ENCODE measurements at places on chromosomes 5 and 9. TPM values are rescaled to one million over a fixed set of nuclear protein-coding genes. Genes with fewer than 3 reads are reported as not detected.

- no peak for DNase-seq
Measured at GRCh38 chr5:57280853-57281252, 107.0 kb downstream of the GPBP1 start.

DNA sequence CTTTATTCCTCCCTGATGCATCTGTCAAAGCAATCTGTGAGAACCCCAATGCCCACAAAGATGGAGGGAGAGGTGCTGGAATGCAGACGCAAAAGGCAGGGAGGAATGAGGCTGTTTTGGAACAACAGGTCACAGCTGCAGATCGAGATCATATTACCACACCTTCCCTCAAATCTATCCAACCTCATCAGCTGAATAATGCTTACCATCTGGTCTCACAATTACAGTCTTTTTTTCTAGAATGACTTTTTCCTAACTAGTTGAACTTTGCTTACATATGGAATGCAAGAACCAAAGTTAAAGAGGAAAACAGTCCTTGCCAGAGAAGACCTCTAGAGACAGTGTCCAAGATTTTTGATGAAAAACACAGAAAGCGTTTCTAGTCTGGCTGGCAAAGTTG lies 158.1 kb downstream of the LPAR1 start:
- no peak for DNase-seq

DNA sequence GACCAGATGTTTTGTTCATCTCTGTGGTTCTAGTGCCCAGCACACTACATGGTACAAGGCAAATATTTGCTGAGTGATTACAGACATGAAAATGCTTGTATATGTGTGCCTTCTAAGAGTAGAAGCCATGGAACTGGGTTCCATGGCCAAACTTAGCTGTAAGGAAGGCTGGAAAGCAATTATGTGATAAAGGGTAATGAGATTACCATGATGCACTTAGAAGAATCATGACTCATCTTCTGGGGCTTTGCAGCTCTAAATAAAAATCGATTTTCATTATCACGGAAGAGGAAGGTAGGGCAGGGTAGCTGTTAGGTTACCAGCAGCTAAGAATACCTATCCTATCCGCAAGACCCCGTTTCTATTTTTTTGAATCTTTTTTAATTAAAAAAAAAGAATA lies 28.0 kb downstream of the RFK start:
- DNase-seq: no peak

DNA sequence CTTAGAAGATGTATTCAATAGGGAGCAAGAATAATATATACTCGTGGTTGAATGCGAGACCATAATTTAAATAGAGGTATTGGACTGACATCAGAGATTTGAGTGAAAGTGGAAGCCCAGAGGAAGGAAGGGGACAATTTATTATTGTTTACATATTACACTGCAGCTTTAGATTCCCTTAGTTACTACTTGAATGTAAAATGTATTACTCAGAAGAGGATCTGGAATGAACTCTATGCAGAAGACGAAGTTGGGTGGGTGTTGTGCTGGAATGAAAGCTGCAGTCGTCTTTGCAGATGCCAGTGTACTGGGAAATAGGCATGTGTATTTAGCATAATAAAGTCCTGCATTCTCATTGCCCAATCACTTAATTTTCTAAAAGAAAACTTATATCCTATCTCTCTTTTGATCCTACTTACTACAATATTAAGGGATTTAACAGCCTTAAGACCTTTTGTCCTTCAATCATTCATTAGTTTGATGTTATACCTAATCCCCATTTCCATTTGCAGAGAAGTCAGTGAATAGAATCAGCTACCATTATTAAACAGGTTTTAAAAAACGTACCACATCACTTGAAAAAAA lies 570.7 kb upstream of the WWC1 start:
- DNase-seq: no peak

DNA sequence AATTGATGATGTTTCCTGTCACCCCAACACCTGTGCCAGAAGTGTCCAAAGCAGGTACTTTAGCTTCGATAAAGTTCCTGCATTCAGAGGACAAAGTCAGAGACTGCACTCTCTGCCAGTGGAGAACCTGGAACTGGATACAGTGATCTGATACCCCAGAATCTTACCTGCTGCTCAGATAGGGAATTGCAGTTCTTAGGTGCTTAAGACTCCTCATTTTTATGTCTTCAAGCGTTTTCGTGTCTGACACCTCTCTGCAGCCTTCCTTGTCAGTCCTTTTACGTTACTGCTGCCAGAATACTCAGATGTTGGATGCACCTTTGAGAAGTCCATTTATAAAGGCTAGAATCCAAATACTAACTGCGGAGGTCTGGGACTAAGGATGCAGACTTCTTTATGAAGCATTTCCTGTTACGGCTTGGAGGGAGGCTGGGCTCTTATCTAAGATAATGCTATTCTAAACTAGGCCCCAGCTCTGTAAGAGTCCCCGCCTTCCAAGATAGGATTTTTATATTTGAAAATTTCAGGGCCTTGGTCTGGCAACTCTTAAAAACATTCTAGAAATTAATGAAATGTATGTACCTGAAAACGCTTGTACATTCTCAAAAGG lies 1.9 kb downstream of the ISOC1 start:
- DNase-seq: no peak

DNA sequence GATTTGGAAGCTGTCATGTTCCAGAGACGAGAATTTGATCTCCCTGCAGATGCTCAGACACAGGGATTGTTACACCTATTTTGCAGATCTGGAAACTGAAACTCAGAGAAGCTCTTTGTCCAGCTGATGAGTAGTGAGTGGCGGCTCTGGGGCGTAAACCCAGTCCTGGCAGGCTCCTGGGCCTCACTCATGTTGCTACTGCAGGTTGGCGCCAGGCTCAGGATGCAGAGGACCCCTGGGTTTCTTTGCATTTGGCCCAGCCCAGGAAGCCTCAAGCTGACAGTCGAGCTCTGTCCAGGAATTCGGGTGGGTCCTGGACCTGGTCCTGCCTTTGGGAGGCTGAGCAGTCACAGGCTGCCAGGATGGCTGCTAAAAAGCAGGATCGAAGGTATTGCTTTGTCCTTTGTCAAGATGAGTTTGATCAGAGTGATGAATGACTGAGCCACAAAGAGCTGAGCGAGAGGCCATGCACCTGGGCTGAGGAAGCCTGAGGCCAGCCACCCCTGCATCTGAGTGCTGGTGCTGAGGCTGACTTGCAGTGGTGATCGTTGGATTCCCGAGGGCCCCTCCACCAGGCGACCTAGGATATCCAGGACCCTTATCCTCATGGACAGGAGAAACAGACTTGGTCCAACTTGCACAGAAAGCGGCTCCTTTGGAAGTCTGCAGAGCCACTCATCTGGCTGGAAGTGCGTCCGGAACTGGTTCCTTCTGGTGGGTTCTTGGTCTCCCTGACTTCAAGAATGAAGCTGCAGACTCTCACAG lies 8.3 kb upstream of the RNF130 start:
- no peak for DNase-seq

DNA sequence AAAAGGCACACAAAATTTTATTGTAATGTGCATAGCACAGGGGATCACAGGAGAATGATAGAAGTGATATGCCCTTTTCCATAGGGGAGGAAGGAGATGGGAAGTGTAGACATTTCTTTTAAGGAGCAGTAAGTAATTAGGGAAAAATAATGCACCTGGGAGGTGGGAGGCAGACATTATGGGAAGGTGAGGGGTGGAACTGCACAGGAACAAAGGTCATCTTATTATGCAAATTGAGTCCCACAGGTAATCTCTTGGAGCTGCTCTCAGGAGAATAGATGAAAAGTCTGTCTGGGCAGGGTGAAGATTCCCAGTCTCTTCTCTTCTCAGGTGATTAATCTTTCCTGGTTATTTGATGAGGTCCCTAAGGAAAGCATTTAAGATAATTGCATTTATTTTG lies 331.5 kb downstream of the ENC1 start:
- DNase-seq: no peak

DNA sequence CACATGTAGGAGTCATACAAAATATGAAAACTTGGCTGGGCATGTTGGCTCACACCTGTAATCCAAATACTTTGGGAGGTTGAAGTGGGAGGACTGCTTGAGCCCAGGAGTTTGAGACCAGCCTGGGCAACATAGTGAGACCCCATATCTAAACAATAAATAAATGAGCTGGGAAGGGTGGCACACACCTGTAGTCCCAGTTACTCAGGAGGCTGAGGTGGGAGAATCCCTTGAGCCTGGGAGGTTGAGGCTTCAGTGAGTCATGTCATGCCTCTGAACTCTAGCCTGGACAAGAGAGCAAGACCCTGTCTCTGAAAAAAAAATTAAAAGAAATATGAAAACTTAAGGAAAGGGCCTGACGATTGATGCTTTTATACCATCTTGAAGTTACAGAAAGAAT lies 112.4 kb upstream of the RAI14 start:
- no peak for DNase-seq

DNA sequence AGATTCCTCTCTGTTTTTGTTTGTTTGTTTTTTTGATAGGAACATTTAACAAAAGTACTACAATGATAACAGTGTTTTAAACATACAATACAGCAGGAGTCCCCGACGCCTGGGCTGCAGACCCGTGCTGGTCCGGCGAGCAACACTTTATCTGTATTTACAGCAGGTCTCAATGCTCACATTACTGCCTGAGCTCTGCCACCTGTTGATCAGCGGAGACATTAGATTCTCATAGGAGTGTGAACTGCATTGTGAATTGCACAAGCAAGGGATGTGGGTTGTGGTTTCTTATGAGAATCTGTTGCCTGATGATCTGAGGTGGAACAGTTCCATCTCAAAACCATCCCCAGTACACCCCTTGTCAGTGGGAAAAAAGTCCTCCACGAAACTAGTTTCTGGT lies 1068.5 kb upstream of the CDH10 start:
- DNase-seq: no peak

Gene SAP30L
- total RNA-seq: 10.9 TPM

Gene PDE6A
- 0.10 TPM for total RNA-seq

Gene SPINK9
- total RNA-seq: not detected

Data from renal cortical epithelial cell (primary cell).